Activated T-cell treated with anti-CD3 and anti-CD28 coated beads for 48 hours (primary cell): ENCODE measurements at places on chromosomes 3 and 15.

DNA sequence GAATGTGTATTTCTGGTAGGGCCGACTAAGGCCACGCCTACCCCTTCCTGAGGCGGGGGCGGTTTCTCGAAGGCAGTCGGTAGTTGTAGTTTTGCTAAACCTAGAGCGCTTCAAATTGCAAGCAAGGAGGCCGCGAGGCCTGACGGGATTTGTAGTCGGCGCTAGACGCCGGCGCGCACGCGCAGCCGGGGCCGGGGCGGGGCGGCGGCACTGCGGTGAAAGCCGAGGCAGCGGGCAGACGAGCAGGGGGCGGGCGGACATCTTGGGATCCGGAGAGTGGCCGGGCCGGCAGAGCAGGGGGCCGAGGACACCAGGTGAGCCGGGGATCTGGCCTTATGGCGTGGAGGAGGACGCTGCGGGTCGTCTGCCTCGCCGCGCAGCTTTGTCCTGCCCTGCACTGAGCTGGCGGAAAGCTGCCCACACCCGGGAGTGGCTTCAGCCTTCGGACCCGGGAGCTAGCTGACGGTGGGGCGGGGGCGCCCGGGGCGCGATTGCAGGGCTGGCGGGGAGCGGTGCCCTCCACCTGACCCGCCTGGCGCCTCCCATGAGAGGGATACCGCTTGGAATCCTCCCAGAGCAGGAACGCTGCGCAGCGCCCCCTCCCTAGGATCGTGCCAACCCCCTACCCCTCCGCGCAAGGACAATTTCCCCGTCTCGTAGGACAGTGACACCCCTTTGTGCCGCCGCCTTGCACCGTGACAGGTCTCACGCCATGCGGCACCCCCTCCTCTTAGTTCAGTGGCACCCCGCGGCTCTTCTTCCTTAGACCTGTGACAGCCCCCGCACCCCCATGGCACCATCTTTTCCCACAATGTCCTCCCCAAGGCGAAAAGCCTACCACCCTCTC lies at the start of gene AP2M1:
Gene AP2M1, plus strand, starts transcription at position 210 of the 847 bp plus-strand sequence. CDS start 2,139 bp downstream, outside the sequence.
- peak; percentile 98 for DNase-seq

- DNase-seq, result no peak
Observed at GRCh38 chr15:67145710-67146109, 80.3 kb downstream of the SMAD3 start.

DNA sequence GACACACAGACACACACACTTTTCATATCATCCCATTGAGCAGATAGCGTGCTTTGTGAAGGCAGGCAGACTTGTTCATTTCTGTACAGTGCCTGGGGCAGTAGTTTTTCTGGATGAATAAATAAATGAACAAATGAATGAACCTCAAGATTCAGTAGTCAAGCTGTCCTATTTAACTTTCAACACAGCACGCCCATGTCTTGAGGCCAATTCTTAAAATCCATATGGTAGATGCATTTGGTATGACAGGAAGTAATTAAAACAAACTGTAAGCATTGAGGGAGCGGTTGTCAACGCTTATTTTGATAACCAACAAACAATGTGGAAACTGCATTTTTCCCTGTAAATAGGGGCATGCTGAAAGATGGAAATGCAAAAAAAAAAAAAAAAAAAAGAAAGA lies 80.0 kb upstream of the BNC1 start:
- no peak for DNase-seq

DNA sequence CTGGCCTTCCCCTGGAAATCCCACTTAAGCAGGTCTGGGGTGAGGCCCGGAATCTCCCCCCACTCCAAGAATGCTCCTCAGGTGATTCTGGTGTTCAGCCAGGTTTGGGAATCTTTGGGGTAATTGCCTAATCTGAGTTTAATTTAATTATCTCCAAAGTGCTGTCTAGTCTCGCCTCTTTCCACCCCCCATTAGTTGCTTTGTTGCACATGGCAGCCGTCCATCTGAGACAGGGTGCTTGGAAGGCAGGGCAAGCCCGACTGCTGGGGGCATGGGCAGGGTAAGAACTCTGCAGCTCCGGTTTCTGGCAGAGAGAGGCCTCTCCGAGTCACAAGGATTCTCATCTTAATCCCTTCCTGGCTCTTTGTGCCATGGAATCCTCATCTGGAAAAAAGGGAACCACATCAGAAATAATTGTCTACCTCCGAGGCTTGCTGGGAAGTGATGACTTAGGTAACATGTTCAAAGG lies 15.0 kb downstream of the IL17RD start:
- no peak for DNase-seq

DNA sequence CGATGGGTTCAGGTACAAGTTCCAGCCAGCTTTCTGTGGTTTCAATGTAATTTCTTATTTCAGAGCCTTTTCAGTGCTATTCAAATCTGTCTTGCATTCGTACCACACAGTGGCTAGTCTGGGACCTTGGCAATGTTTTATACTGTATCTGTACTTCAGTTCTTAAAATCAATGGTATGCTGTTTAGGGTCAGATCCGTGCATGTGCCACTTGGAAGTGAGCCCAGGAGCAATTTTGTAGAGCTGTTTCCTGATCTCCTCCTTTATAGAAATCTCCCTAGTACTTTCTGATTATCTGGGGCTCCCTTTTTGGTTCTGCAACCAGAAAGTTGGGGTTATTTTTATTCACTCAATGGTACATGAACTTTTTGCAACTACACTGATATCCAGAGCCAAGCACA lies 59.5 kb upstream of the NDUFB4 start:
- no peak for DNase-seq

- no peak for DNase-seq
Observed at GRCh38 chr15:29170521-29170920, 99.1 kb downstream of the NSMCE3 start.

- DNase-seq, result no peak
Observed at GRCh38 chr15:78808550-78808949, 2.7 kb downstream of the ADAMTS7 start.

DNA sequence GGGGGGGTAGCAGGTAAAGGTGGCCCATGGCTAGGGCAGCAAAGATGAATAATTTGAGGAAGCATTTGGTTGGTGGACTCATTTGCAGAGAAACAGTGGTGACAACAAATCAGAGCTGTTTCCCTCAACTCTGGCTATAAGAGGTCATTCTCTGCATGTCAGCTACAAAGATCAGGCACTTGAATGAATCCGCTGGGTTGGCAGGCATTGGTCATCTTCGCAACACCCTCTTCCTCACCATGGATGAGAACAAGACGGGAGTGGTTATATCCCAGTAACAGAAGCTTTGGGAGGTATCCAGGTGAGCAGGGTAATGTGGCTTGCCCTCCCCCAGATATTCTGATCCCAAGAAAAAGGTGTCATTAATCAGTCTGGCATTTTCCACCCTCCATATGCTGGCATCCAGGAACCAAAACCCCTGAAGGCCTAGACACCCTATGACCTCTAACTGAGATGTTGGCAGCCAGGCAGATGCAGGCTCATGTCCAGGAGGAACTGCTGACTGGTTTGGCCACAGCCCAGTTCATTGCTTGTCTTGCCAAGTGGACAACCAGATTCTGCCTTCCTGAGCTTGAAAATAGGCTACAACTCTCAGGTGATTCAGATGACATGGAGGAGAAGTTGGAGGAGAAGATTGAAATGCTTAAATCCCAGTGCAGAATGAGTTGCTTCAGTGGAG lies 108.9 kb upstream of the TRIM42 start:
- no peak for DNase-seq

DNA sequence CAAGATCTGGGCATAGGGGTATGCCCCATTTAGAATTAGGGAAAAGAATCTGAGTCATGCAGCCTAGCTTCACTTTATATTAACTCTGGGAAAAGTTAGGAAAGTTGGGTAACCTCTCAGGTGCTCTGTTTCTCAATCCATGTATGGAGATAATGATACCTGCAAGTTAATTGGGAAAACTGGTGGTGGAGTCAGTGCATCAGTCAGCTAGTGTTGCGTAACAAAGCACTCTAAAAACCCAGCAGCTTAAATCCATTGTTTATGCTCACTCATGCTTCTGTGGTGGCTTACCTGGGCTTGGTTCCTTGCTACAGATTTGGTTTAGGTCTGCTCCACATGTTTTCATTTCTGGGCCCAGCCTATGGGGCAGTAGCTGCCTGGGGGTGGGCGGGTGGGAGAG lies 91.0 kb downstream of the SMAD3 start:
- DNase-seq, result no peak

- no peak for DNase-seq
Observed at GRCh38 chr3:152833089-152833488, 1.8 kb upstream of the P2RY1 start.

GRCh38 chr15:100529556-100529955 lies 806 bp upstream of the CERS3 start:
- DNase-seq, result no peak

DNA sequence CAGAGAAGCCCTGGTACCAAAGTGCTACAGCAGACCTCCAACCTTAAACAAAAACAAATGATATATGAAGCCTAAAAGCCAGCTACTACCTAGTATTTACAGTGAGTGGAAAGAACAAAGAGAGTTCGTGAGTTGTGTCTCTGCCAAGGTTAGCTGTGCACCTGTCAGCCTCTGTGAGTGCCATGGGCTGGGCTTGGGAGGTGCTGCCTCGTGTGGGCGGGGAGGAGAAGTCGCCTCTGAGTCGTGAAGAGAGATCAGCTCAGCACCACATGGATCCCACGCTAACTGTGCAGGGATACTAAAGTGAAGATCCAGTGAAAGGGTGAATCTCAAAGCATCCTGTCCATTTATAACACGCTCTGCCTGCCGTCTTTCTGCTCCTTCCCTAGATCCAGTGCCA lies 101.9 kb downstream of the CHDH start:
- no peak for DNase-seq

- DNase-seq, result no peak
Observed at GRCh38 chr3:68909719-68910118, 22.6 kb downstream of the TAFA4 start.

GRCh38 chr3:64932016-64932518 lies 244.3 kb upstream of the ADAMTS9 start:
- no peak for DNase-seq
